ENCODE measurements at places on chromosomes 16 and 17. TPM values are rescaled to one million over a fixed set of nuclear protein-coding genes. Genes with fewer than 3 reads are reported as not detected.

The CCL14 gene
- total RNA-seq = not detected

The KRTAP4-3 gene
- total RNA-seq = not detected

The NT5M gene
- total RNA-seq = 0.86 TPM

The PIGW gene
- 30.9 TPM for total RNA-seq

The NAGS gene
- 0.50 TPM for total RNA-seq

The CALB2 gene
- total RNA-seq = 0.65 TPM

The LSM12 gene
- total RNA-seq = 83.1 TPM

The TEX14 gene
- total RNA-seq = 0.30 TPM

The CMTM2 gene
- not detected for total RNA-seq

The TUBD1 gene
- total RNA-seq = 23.6 TPM

The MYCBPAP gene
- 1.3 TPM for total RNA-seq

The ZG16B gene
- total RNA-seq = not detected

The THRA gene
- total RNA-seq = 27.3 TPM

The KRTAP9-6 gene
- total RNA-seq = not detected

The PYDC1 gene
- not detected for total RNA-seq

The PPY gene
- not detected for total RNA-seq

The CBX2 gene
- 50.0 TPM for total RNA-seq

The CD79B gene
- total RNA-seq = not detected

The RAMP2 gene
- 24.3 TPM for total RNA-seq

The FBXW10 gene
- total RNA-seq = 0.11 TPM

The CCDC200 gene
- total RNA-seq = not detected
